T-helper 1 cell (primary cell): ENCODE measurements at places on chromosomes 1 and 21.

DNA sequence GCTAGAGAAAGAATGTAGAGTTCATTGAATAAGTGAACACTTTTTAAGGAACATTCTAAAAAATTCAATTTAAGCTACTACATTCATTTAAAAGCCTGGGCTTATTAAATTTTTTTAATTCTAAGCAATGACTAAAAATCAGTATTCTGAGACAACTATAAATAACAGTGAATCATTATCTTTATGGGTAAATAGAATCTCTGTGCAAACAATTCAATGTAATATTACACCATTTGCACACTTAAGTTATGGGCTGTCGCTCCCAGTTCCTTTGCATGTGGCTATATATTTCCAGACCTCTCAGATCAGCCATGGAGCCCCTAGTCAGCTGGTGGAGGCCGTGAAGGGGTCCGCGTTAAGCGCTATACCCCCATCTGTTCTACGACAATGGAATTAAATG lies 65.1 kb downstream of the KCNK1 start:
- DNase-seq = no peak

DNA sequence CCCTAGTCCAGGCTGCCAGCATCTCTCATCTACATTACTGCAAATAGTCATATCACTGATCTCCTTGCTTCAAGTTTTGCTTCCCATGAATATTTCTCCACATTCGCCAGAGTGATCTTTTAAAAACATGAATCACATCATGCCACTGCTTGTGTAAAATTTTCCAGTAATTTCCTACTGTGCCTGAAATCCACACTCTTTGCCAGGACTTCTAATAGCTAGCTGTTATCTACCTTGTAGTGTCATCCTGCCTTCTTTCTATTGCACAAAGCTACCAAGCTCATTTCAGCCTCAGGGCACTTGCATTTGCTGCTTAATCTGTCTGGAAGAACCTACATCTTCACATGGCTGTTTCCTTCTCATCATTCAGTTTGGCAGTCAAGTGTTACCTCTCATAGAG lies 33.9 kb upstream of the ZNF362 start:
- no peak for DNase-seq

DNA sequence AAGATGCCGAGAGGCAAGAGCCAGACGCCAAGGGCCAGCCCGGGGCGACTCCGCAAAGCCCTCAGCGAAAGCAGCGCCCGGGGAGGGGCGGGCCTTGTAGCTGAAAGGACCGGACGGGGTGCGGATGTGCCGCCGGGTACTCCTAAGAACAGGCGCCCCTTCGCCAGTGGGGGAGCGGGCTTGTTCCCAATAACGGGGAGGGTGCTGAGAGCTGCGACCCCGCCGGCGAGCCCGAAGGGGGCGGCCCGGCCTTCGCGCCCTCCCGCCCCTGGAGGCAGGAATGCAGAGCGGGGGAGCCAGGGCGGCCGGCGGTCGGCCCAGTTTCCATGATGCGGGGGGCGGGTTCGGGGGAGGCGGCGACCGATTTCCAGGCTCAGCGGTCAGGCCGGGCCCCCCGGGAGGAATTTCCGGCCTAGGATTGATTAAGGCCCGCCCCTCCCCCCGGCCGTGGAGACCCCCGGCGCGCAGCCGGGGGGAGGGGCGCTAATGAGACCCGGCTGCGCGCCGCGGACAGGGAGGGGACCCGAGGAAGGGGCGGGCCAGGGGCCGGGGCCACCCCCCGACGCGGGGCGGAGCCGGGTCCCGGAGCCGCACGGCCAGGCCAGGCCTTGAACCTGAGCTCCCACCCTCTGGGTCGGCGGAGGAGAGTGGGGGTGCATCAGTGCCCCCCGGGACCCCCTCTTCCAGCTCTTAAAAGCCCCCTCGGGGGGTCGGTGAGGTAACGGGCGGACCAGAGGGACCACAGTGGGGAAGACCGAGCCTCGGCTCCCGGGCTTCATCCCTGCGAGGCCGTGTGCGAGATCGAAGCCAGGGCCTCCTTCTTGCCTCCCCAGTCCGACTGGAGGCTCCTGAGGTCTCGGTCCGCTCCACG lies 898 bp upstream of the TMEM200B start:
- peak; percentile 60 for DNase-seq

DNA sequence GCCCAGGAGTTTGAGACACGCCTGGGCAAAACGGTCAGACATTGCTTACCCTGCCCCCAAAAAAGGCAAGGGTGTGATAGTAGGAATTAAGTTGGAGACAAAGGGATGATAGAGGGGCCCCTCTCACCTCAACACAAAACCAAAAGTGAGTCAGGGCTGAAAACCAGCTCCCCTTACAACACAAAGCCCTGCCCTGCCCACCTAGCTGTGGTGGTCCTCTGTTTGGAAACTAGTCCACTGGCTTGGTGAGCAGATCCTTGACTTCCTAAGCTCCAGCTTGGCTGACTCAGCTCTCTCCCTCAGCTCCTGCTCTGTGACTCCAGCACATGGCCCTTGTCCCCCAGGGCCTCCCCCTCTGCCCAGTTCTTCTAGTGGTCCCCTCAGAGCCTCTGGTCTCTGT lies 603.8 kb downstream of the PTPRC start:
- DNase-seq = no peak

DNA sequence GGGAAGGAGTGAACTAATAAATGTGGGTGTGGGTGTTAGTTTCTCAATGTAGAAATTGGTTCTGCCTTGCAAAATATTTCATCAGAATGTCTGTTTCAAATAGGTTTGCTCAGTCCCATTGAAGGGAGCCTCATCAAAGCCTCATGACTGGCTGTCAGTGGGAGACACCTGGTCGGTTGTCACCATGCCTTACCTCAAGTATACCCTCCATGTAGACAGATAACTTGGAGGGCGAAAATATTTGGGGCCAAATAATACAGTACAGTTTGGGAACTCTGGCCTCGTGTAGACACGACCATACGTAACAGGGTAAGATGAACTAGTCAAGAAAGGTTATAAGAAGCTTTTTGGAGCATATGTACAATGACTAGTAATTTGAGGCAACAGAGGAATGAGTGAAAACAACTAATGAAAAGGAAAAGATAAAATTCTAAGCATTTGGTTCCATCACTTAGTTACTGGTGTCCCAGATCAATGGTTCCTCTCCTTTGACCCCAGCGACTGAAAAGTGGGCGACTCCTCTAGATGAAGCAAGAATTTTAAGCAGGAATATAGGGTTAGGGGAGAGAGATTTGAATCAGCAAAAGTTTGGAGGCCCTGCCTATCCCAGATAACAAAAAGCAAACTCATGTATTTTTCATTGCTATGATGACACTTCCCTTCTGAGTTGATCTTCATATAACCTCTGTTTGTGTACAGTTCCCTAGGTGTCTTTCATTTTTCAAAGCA lies 163.9 kb downstream of the LRRC40 start:
- DNase-seq = no peak

- no peak for DNase-seq
Observed at GRCh38 chr1:206606867-206607266, 5.4 kb downstream of the EIF2D start.

GRCh38 chr1:18199462-18199861 lies 91.9 kb downstream of the IGSF21 start:
- no peak for DNase-seq

- no peak for DNase-seq
Observed at GRCh38 chr1:84773195-84773594, 82.9 kb upstream of the SSX2IP start.

- no peak for DNase-seq
Observed at GRCh38 chr1:225891229-225891972, 2.5 kb upstream of the LEFTY1 start.

DNA sequence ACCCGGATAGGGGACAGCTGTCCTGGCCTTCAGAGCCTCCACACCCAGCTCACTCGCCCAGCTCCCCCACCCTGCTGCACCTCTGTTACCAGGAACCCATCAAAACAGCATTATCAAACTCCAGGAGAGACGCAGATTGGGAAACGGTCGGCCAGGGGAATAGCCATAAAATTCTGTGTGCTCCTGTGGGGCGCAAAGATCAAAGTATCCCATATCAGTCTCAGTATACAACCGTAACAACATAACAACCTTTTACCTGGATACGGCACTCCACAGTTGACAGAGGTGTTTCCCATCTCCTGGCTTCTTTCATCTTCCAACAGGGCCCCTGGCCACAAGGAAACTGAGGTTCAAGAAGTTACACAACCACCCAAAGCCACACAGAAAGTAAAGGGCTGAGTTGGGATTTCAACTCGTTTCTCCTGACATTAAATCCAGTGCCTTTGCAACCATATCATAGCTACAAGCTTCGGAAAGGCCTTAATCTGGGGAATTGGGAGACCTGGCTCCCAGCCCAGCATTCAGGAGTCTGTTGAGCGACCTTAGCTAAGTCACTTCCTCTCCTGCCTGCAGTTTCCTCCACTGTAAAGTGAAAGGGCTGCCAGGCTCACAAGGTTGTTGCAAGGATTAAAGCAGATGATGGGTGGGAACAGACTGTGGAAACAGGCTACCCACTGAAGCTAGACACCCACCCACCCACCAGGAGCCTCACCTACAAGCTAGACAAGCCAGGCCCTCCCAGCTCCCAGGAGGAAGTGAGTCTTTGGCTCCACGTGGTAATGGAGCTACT lies 8.1 kb upstream of the EPHB2 start:
- DNase-seq = no peak

DNA sequence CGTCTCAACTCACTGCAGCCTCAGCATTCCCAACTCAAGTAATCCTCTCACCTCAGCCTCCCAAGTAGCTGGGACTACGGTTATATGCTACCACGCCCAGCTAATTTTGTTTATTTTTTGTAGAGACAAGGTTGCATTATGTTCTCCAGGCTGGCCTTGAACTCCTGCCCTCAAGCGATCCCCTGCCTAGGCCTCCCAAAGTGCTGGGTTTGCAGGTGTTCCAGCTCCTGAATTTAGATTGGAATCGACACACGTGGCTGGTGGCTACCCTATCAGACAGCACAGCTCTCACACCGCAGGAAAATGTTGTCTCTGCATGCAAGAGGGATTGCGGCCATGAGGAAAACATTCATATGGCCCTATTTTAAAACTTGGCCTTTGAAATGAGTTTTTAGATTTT lies 76.7 kb upstream of the GALNT2 start:
- DNase-seq = no peak

DNA sequence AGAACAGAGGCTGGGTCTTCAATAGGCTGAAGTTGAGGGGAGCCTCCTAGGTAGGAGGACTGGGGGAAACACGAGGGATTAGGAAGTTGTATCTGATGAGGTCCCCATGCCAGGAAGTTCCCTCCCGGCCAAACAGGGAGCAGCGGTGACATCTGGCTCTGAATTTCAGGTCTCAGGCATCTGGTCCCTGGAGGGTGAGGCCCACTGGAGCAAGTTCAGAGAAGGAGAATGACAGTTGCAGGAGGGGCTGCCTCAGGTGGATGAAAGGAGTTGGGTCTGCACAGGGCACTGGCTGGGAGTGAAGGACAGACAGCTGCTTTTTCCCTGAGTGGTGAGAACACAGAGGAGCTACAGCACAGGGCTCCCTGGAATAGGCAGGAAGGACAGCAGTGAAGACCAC lies 9.1 kb downstream of the TMEM9 start:
- DNase-seq = no peak

- no peak for DNase-seq
Observed at GRCh38 chr21:33025489-33026442, at the start of gene OLIG2. Gene OLIG2 (plus strand): TSS chr21:33025935. CDS start chr21:33026863, 928 bp downstream.

DNA sequence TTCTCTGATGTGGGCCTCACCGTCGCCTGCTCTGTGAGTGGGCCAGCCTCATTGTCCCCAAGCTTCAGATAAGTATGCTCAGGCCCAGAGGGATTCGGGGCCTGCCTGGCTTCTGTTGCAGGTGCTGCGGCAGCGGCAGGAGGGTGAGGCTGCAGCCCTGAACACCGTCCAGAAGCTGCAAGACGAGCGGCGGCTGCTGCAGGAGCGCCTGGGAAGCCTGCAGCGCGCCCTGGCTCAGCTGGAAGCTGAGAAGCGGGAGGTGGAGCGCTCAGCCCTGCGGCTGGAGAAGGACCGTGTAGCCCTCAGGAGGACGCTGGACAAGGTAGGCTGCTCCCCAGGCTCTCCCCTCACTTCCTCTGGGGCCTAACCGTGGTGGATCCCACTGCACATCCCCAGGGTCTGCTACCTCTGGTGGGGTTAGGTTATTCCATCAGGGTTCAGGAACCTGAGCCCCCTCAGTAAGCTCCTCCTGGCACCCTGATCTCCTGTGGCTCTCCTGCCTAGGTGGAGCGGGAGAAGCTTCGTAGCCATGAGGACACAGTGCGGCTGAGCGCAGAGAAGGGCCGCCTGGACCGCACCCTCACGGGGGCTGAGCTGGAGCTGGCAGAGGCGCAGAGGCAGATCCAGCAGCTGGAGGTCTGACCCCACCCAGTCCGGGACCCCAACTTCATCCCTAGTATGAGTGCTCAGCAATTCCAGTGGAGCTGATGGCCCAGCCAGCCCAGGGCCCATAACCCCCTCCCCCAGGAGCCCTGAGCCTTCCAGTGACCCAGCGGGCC lies 10.1 kb downstream of the MFAP2 start:
- DNase-seq = no peak
